Stimulated activated CD4-positive, alpha-beta T cell treated with anti-CD3 and anti-CD28 coated beads, TNF-alpha, amount 100 ng/mL, for 4 hours (primary cell): ENCODE measurements at places on chromosomes 6 and 20.

- DNase-seq: no peak
Observed at GRCh38 chr6:87653074-87653962, 48.7 kb downstream of the AKIRIN2 start.

DNA sequence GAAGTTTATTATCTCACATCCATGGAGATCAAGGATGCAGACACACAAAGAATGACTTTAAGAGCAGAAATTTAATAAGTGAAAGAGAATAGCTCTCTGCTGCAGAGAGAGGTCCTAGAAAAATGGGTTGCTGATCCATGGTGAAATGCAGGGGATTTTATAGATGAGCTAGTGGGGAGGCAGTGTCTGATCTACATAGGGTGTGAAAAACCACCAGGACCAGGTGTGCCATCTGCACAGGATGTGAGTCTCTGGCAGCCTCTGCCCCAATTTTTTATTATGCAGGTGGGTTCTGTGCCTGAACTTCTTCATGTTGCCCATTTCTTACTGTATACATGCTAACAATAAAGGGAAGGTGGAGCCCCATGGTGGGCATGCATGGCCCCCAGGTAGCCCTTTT, 19.9 kb upstream of the NANP start:
- DNase-seq: no peak

DNA sequence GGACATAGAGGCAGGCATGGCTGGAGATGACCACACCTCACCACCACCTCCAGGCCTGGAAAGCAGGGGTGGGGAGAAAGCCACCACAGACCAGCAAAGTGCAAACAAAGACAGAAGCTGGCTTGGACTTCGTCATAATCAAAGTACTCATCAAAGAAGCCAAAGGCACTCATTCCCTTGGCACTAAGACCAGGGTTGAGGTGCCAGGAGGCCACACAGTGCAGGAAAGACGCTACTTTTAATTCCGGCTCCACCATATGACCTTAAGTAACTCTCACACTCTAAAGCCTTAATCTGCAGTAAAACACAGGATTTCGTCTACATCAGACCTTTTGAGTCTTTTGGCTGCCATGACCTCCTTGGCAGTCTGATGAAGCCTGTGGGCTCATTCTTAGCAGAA, 123.1 kb downstream of the HIVEP2 start:
- no peak for DNase-seq

DNA sequence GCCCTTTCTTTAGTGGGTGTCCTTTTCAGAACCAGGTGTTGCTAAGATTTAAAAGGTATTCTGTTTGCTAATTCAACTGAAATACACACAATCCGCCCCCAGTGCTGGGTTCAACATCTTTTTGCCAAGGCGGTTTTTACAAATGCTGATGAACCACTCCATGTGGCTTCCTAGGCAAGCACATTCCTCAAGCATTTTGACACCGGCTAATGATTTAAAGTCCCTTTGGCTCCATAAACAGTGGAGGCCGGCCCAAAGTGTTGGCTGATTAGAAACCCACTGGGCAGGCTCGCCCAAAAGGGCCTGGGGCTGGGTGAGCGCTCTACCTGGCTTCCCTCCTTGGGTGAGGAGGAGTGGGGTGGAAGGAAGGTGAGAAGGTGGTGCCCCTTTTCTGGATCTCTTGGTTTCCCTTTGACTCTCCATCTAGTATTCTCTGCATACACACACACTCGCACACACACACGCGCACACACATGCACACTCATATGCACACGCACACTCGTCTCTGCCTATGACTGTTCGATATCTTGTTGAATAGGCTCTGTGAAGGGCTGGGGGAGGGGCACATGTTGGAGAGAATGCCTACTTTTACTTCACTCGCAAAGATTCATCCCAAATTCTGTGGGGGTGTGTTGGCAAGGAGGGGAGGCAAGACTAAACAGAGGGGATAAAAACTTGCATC, 66.7 kb upstream of the ARMC2 start:
- no peak for DNase-seq

- no peak for DNase-seq
Observed at GRCh38 chr20:57897891-57898290, 188.1 kb upstream of the PMEPA1 start.
